Hematopoietic multipotent progenitor cell (in vitro differentiated cells): ENCODE measurements at places on chromosomes 7 and 10.
A peak's percentile ranks its signal among the peaks of the same experiment; 100 is the strongest.

DNA sequence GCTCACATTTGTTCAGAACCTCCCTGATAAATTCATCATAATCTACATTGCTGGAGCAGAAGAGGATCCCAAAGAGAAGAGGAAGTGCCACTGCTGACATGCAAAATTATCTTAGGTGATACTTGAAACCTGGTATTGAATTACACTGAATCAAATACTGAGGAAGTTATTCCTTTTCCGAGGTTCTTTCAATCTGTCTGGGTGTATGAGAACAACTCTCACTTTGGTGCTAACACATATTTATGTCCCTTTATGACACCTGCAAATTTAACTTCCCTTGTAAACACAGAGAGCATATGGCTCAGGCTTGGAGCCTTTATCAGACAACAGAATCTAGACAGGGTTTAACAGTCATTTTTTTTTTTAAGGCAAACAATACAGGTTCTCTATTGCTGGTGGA lies 131.4 kb downstream of the SRPK2 start:
- DNase-seq, result no peak

DNA sequence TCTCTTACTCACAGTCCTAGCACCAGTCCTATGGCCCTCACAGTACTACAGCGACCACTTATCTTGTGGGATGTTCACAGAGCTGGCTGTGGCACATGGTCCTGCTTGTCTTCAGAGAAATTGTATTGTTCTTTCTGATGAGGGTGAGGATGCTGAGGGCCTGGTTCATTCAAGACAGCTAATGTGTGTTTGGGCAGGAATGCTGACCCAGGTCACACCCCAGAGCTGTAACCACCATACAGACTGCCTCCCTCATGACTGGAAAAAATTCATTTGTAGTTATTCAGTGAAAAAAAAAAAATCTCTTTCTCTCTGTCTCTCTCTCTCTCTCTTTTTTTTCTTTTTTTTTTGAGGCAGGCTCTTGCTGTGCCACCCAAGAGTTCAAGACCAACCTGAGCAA lies 83.5 kb downstream of the KLF6 start:
- no peak for DNase-seq

GRCh38 chr7:99949645-99950228 lies 20.3 kb upstream of the GJC3 start:
- DNase-seq, result peak; percentile 17

DNA sequence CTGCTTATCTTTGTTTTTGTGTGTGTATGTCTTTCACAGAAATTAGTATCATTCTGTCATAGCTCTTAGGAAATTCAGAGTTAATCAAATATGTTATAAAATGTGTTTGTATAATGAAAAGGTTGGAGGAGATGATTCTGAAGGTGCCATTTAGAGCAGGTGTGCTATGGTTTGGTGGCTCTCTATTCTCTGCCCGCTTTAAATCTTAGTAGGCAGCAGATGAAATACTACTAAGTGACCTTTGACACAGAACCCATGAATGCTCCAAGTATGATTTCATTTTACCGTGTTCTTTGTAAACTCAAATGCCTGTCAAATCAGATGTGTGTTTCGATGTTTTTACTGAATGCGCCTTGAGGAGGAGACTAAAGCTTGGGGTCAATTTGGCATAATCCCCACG lies 24.5 kb downstream of the ZEB1 start:
- DNase-seq, result no peak

- DNase-seq, result no peak
Measured at GRCh38 chr7:101903515-101903868, 86.1 kb downstream of the CUX1 start.

DNA sequence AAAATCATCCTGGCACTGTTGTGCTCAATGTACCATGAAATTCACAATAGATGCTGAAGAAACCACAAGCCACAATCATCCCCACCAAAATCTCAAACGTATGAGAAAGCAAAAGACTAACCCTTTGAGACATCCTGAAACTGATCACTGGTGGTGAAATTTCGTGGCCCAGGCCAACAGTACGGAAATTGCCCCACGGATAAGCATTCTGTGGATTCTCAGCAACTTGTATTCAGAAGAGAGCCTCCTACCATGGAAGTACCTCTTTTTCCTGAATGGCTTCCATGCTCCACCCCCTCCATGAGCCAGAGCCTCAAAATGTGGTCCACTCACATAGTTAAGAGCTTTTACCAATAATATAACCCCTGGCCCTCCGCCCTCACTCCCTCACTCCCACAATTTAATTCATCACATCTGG lies 163.9 kb upstream of the AUTS2 start:
- no peak for DNase-seq

DNA sequence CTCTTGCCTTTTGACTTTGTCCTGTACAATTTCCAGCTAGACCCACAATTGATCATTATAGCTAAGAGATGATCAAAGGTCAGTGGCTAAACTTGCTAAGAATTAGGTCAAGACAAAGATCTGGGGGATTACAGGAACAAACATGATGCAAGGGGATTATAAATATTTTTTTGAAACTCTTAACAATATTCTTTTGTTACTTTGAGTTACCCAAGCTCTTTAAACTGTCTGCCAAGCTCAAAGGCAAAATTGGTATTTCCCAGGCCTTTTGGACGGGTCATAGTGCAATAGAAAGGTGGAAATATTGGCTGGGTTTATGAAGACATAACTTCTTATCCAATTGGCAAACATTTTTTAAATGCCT lies 23.4 kb downstream of the TBXAS1 start:
- no peak for DNase-seq

DNA sequence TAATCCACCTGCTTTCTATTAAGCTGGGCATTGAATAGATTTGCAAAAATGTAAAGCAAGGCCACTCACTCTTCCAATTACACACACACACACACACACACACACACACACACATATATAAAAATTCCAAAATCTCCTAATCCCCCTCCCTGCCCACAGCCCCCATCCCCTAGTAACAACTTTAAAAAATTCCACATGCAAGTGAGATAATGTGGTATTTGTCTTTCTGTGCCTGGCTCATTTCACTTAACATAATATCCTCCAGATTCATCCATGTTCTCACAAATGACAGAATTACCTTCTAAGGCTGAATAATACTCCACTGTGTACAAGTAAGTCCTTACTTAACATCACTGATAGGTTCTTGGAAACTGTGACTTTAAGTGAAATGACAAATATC lies 24.2 kb downstream of the SH2D4B start:
- no peak for DNase-seq

GRCh38 chr7:77544518-77544917 lies 7.4 kb downstream of the PTPN12 start:
- no peak for DNase-seq

- no peak for DNase-seq
Measured at GRCh38 chr7:99314504-99314903, 11.2 kb upstream of the ARPC1A start.

GRCh38 chr10:80945264-80945880 lies 407.7 kb downstream of the SH2D4B start:
- DNase-seq, result peak; percentile 27

- no peak for DNase-seq
Measured at GRCh38 chr7:141668853-141669252, 33.1 kb downstream of the DENND11 start.

- DNase-seq, result peak; percentile 56
Measured at GRCh38 chr7:24401628-24402593, 117.9 kb downstream of the NPY start.

DNA sequence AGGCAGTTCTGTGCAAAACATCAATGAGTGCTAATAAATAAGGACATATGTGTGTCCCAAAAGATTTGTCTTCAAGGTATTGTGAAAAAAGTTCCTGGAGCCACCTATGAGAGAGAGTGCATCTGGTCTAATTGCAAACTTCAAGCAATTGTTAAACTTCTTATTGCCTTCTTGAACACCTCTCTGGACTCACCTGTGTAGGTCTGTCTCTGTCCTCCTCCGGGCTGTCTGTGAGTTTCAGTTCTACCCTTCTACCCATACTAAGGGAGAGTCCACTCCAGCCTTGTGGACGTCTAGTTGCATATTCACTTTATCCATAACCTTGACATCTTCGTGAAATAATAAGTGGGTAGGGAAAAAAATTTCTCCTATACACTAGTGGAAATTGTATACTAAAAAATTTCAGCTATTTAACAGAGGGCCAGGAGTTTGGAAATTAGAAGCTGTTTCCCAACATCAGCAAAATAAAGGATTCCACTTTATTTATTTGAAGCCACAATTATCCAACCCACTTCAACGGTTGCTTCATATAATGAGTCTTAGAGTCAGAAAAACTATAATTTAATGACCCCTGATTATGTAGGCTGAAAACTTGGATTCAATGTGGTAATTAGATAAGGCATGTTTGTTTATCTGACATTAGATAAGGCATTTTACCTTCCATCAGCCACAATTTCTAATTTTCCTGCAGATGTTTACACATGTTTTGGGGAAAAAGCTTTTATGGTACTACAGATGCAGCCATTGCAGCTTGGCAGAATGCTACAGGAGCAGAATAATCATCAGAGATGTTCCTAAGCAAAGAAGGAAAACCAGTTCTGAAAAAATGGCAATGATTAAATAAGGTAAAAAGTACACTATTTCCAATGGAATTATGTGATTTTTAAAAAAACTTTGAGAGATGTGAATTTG lies 150.8 kb upstream of the FAM3C start:
- no peak for DNase-seq

- DNase-seq, result no peak
Measured at GRCh38 chr10:14478604-14479003, 147.9 kb upstream of the FRMD4A start.

DNA sequence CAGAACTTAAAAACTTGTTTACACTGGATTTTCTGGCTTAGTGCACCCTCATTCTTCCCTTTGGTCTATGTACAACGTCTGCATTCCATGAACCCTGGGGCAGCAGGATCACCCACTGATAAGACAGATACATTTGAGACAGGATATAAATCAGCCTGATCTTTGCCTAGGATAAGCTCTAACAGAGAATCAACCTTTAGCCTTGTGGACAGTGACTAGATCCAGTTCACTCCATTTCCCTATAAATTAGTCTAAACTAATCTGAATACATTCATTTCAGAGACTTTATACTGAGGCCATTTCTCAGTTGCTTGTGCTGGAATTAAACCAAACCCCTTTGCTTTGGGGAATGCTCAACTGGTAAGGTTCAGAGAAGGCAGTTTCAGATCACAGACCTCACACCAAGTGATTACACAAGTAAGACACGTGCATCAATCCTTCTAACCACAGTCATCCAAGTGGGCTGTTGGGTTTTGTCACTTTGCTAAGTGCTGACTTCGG lies 639.8 kb upstream of the FZD8 start:
- no peak for DNase-seq

- DNase-seq, result no peak
Measured at GRCh38 chr10:102261196-102261595, 15.9 kb downstream of the GBF1 start.

- no peak for DNase-seq
Measured at GRCh38 chr7:94654783-94655125, 1.2 kb downstream of the SGCE start.

DNA sequence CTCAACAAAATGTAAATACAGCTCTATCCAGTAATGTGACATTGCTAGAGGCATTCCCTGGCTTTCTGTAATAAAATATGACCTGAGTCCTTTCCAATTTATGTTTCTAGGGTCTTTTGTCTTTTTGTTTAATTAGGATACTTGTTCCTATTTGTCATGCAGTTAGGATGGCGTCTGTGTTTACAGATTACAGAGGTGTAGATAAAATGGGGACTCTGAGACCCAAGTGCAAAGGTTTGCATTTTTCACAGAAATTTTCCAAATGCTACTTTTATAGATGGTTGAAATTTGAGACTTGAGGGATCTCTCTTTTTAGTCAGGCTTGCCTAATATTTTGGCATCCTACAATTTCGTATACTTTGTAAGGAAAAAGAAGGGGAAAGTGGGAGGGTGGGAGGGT lies 332.4 kb downstream of the PTEN start:
- DNase-seq, result no peak

- DNase-seq, result no peak
Measured at GRCh38 chr7:94043299-94043698, 39.1 kb upstream of the BET1 start.

DNA sequence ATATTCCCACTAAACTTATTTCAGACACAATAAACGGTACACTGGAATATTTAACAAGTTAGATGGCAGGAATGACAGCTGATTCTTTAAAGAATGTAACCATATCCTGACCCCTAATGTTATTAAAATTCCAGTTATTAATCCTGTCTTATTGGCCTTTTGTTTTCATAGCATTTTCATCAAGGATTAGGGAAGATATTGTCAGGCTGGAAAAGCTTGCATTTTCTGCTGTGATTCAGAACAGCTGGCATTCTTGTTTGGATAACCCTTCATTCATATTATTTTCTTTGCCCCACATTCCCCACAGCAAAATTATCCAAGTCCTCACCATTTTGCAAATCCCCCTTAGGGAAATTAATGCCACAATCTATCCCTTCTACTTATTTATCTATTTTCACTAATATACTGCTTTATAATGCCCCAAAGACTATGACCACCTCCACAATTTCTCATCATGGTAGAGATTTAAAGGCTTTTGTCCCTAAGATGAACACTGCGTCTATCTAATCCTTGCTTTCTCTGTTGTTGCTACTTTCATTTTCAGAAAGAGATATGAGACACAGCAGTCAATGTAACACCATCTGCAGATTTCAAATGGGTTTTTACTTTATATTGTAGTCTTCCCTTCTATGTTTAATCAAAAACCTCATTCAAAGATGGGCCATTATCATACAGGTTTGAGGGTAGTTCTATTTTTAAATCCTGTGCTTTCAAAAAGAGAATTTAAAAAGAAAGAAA lies 475.1 kb downstream of the PARD3 start:
- DNase-seq, result no peak

DNA sequence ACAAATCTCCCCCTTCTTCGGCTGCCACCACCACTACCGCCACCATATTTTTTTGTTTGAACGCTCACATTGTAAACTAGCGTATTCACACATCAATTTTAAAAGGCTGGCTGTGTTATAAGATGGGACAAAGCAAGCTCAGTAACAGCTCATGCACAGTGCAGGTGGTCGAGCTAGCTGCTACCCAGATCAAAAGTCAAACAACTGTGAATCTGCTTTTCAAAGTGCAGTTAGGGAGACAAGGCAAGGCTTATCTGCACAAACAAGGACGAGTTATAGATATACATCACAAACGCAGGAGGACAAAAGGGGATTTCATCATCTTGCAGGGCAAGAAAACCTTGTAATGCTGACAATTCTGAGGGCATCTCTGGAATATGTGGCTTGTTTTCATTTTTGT lies 231.6 kb downstream of the VTI1A start:
- DNase-seq, result no peak

GRCh38 chr7:112638675-112639400 lies 151.4 kb downstream of the TMEM168 start:
- no peak for DNase-seq

GRCh38 chr7:1946025-1946772 lies 276.1 kb downstream of the ELFN1 start:
- DNase-seq, result no peak

- DNase-seq, result no peak
Measured at GRCh38 chr7:46179061-46179610, 258.1 kb upstream of the IGFBP3 start.

GRCh38 chr10:109679478-109679877 lies 243.8 kb downstream of the XPNPEP1 start:
- DNase-seq, result no peak

DNA sequence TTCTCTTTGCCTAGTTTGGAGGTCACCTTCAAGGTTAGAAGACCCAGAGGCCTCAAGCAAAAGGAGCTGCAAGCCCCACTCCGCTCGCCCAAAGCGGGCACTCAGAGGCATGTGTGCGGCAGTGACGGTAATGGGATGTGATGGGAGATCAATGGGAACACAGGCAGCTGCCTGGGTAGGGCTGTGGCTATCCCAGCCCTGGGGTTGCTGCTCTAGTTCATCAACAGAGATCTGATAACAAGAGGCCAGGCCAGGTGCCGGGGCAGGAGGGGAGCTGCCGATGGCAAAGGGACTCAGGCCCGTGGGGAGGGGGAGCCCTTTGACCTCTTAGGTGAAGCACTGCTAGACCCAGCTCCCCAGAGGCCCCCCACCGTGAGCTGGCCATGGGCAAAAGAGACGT lies 52.0 kb upstream of the GNA12 start:
- DNase-seq, result no peak
